ENCODE measurements at places on chromosomes 5 and 9.

DNA sequence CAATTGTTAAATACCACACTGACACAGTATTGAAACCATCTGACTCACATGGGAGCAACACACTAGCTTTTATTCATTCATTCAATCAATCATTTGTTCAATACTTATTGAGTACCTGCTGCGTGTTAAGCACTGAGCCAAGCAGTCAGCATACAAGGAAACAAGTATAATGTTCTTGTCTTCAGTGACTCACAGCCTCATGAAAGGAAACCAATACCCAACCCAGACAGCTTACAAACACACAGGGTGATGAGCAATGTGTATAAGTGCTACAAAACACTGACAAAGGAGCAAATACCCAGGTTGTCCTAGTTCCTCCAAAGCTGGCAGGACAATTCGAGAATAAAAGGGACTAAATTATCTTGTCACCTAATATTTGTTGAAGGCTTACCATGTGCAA, 67.6 kb upstream of the RASEF start:
- no peak for DNase-seq

- no peak for DNase-seq
Observed at GRCh38 chr5:41218929-41219657, 5.8 kb upstream of the C6 start.

DNA sequence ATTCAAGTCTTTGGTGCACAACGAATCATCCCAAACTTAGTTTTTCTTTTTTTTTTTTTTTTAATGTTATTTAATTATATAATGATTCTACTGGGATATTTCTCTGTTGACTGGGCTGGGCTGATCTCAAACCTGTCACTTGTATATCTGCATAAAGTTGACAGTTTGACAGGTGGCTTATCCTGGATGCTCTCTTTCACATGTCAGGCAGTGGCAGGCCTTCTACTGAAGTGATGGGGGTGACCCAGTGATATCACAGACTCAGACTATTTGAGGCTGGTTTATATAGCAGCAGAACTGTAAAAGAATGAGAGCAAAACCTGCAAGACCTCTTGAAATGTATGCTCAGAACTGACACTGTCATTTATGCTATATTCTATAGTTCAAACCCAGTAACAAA, 1813.5 kb upstream of the CDH6 start:
- no peak for DNase-seq

DNA sequence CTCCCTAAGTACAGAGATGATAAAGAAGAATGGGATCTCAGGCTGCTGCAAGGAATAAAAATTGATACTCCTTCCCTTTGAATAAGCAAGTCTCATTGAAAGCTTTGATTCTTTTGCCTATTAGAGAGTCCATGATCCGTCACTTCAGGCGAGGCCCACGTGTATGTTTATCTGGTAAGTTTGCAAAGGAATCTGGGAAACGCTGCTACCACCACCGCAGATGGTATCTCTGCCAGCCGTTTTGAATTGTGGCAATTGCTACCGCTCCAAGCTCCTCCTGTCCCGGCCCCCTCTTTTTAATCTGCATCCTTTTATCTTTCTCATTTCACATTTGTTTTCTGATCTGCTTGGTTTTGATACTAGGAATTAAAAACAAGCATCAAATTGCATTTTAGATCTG, 42.9 kb upstream of the GRIA1 start:
- DNase-seq, result no peak

DNA sequence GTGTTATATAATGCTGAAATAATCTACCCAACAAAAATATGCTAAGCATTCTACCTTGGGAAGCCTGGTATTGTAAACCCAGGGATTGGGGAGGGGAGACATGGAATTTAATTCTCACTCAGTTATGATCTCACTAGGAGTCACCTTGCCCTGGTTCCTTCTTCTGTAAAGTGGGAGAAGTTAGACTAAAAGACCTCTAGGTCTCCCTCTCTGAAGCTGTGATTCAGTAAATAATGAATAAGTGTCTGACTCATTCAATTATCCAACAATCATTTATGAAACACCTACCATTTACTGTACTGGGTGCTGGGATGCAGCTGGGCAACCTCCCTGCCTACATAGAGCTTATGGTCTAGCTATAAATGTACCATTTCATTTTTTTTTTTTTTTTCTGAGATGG, 20.2 kb upstream of the SPARC start:
- DNase-seq, result no peak

DNA sequence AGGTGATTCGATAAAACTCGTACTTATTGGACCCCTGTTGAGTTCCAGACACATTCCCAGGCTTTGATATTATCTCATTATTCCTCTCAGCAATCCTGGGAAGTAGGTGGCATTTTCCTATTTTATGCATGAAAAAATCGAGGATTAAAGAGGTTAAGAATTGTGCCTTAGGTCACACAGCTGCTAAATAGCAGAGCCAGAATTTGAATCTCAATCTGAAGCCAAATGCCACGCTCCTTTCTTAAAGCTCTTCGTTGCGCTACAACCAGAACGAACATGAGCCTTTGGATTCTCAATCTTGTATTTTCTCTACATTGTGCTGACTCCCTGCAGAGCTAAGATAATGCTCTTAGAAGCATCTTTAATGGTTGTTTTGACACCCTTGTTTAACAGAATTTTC, 527.8 kb upstream of the TLE4 start:
- no peak for DNase-seq

GRCh38 chr9:121608168-121608853, 43.1 kb upstream of the DAB2IP start:
- no peak for DNase-seq

GRCh38 chr5:166594567-166594966, 1696.9 kb upstream of the WWC1 start:
- DNase-seq, result peak; percentile 14

GRCh38 chr9:93620041-93620506, 43.7 kb downstream of the PHF2 start:
- DNase-seq, result no peak

DNA sequence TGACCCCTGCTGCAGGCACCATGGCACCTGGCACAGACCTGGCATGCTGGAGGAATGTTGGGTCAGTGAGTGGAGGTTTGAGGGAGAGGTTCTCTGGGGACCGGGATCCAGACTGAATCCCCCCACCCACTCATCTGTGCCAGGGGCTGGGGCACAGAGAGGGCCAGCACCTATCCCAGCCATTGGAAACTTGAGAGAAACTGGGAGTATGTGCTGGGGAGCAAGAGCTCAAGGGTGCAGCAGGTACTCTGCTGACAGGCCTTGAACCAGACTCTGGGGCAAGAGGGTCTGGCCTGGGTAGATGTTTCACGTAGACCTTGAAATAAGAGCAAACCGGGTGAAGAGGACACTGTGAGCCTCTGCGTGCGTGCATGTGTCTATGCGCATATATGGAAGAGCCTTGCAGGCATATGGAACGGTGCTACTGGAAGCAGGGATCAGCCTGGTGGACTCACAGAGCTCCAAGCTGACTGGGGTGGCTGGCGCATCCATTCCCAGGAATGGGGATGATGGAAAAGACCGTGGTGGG, 8.8 kb downstream of the FGF18 start:
- no peak for DNase-seq

- no peak for DNase-seq
Observed at GRCh38 chr5:151086905-151087360, 6.1 kb upstream of the TNIP1 start.

DNA sequence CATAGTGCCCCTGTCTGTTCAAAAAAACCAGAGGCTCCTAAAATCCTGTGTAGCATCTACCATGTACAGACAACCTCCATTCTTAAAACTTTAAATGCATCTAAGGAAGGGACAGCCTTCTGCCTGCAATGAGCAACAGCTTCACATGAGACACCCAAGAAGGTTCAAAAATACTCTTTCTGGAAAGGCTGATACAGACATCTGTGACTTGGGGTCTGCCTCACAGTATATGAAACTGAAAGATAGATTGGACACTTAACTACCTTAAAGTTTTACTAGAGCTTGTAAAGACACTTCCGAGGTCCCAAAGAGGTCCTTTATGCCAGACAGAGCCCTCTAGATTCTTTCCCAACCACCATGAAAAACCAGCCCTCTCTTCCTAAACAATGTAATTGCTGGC, 28.2 kb upstream of the CATSPER3 start:
- no peak for DNase-seq
